D341Med (cell line): ENCODE measurements at places on chromosomes 4 and X.

GRCh38 chrX:18578546-18578945 lies 93.4 kb downstream of the RS1 start:
- DNase-seq: no peak

- no peak for DNase-seq
Observed at GRCh38 chrX:30892591-30892990, 3.5 kb upstream of the TAB3 start.

- DNase-seq: no peak
Observed at GRCh38 chr4:10687526-10687925, 3.0 kb upstream of the CLNK start.

DNA sequence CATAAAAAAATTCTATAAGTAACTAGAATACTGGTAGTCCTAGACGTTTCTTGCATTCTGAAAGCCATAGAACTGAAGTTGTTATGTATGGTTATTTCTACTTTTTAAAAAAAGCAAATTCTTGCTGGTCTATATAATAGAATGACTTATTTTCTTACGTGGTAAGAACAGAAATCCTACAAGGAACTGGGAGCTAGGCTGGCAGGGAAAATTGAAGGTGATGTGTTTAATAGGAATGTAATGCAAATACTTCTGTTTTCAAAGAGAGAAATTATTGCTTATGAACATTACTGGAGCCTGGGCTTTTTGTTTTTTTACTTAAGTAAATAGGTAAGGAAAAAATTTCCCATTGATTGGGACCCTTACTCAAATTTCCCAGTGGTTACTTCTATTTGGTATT lies 8.9 kb downstream of the CCNA2 start:
- no peak for DNase-seq

GRCh38 chr4:75715105-75715799 lies 9.1 kb upstream of the USO1 start:
- no peak for DNase-seq
